ENCODE measurements at places on chromosomes 7 and 10.

DNA sequence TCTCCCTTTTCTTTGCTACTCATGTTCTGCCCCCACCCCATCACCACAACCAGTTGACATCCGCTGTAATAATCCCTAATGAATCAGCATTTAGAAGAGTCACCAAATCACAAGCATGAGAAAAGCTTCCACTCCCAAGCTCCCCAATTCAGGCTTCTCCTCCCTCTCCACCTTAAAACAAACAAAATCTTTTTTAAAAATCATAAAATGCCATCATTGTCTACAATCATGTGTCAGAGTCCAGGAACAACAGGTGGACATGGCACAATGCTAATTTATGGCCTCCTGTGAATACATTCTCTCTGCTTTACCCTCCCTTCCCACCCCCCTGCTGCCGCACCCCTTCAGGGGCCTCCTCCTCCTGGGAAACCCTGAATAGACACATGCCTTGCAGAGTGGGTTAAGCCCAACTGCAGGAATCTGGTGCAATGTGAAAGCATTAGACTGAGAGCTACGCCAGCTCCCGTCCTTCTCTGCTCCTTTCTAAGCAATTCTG lies 3.7 kb downstream of the LRRC4 start:
- DNase-seq: no peak

DNA sequence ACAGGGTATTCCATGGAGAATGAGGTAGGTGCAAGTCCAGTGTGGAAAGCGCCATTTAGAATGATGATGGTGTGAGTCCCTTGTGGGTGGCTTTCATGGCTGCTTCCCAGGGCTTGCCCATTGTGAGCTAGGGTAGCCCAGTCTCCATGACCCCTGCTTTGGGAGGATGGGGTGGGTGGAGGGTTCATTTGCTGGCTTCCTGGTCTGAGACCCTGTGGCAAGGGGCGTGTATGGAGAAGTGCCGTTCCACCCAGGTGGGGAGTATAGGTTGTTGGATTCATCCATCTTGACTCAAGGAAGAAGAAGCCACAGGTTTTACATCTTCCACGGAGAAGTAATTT lies 27.7 kb downstream of the CCM2 start:
- no peak for DNase-seq

GRCh38 chr7:422886-423225 lies 96.8 kb downstream of the PDGFA start:
- DNase-seq: no peak

- DNase-seq: no peak
Measured at GRCh38 chr7:136953386-136953785, 84.9 kb downstream of the CHRM2 start.

DNA sequence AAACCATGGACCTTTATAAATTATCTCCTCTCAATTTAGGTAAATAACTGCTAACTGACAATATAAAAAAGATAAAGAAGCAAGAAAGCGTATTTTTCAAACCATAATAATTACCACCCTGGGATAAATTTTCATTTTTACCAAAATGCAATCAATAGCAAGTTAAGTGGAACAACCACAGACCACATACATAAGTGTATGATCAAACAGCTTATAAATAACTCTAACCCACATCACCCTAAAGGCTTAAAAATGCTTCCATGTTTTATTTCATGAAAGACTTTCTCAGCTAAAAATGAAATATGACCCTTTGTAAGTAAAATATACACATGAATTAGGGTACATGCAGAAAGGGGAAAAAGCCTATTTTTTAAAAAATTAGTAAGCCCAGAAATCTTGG lies 156.5 kb downstream of the SGMS1 start:
- no peak for DNase-seq

DNA sequence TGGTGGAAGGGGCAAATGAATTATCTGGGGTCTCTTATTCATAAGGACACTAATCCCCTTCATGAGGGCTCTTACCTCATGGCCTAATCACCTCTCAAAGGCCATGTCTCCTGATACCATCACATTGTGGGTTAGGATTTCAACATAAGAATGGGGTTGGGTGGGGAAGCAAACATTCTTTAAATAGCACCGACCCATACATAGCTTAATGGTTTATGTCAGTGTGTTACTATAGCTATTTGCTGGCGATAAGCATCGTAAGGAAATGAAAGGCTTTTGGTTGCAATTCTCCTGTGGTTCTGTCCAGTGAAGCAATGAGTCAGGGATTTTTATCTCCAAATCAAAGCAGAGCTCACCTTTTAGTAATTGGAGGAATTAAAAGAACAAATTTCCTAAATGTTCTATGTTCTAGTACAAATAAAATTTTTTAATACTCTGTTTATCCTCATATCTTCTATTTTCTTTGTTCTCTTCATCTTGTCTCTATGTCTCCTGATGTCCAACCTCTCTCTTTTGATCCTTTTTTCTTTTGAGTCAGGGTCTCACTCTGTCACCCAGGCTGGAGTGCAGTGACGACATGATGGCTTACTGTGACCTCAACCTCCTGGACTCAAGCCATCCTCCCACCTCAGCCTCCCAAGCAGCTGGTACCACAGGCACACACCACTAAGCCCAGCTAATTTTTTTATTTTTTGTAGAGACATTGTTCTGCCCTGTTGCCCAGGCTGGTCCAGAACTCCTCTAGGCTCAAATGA lies 57.0 kb upstream of the GLCCI1 start:
- no peak for DNase-seq

- no peak for DNase-seq
Measured at GRCh38 chr7:16070806-16071205, 350.5 kb downstream of the CRPPA start.

DNA sequence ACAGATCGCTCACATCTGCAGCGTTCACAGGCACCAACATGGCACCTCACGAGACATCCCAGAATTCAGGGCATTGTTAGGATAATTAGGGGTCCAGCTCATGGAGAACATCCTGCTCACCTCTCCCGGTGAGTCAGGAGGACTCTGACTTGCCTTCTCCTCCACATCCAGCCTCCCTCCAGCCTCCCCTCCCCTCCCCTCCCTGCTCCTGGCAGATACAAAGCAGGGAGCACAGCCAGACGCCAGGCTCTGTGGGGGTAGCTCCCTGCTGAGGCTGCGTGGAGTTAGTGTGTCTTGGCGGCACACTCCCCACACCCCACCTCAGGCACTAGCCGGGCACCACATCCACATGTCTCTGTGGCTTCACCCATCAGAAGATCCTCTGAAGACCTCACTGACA lies 320.6 kb downstream of the CXCL12 start:
- DNase-seq: no peak

GRCh38 chr7:38169847-38170246 lies 8.2 kb upstream of the STARD3NL start:
- peak; percentile 86 for DNase-seq

DNA sequence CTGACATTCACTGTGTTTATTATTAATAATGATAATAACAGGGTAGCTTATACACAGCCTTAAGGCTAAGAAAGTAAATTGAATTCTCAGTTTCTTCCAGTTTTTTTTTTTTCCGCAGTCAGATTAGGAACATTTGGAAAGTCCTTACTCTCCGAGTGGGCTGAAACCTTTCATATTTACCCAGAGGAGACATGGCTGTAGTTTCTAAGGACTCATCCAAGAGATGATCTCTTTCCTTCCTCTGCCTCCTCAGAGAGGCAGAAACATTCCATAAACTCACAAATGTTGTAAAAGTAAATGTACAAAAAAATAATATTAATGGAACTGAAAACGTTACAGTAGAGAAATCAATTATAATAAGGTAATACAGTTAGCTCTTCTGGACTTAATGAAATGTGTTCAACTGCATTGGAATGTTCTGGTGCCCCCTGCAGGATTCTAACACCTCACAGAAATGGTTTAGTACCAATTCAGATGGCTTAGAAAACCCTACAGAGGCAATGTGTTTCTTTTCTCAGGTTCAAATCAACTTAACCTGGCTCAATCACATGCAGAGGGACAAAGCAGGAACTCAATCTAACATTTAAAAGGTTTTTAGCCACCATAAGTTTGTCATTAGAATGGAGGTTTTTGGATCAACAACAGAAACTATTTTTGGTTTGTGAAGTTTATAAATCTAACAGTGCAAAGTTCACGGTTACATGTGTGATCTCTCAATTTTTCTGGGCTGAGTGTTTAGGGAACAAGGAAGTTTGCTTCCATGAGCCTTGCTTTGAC lies 71.7 kb downstream of the ICA1 start:
- peak; percentile 66 for DNase-seq

- no peak for DNase-seq
Measured at GRCh38 chr10:103534621-103535498, 41.4 kb downstream of the NEURL1 start.

DNA sequence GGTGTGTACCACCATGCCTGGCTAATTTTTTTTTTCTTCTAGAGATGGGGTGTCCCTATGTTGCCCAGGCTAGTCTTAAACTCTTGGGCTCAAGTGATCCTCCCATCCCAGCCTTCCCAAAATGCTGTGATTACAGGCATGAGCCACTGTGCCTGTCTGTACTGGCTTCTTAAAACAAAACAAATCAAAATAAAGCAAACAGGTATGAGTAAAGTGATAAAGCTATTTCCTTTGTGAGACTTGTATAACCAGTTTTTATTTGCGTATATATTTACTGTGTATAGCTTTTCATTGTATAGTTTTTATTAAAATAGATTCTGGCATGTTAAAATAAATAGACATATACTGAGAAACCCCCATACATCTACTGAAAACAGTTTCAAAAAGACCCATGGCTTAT lies 14.3 kb downstream of the LCOR start:
- DNase-seq: no peak

DNA sequence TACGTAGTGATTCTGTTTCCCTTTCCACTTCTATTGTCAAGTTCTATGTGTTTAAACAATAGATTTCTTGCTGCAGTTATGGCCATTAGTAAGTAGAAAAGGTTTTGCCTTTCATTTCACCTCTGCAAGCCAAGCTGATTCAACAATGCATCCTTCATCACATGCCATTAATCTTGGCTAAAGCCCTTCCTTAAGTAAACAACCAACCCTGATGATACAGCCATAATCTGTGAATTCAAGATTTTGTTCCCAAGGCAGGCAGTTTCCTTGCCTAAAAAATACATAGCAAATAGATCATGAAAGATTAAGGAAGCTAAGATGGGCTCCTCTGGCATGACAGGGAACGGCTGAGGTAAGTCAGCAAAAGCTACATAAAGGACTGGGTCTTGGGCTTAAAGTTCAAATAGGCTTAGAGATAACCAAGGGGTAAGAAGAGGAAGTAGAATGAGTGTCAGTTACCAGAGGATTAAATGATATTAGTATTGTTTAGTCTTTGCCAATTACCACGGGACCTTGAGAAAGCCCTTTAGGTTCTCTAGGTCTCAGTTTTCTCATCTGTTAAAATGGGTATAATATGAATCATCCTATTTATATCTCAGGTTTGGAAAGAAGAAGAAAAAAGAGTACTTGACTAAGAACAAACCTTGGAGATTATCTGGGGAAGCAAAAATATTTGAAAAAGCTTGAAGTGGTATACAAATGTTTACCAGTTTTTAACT lies 35.9 kb upstream of the ANK3 start:
- DNase-seq: no peak

DNA sequence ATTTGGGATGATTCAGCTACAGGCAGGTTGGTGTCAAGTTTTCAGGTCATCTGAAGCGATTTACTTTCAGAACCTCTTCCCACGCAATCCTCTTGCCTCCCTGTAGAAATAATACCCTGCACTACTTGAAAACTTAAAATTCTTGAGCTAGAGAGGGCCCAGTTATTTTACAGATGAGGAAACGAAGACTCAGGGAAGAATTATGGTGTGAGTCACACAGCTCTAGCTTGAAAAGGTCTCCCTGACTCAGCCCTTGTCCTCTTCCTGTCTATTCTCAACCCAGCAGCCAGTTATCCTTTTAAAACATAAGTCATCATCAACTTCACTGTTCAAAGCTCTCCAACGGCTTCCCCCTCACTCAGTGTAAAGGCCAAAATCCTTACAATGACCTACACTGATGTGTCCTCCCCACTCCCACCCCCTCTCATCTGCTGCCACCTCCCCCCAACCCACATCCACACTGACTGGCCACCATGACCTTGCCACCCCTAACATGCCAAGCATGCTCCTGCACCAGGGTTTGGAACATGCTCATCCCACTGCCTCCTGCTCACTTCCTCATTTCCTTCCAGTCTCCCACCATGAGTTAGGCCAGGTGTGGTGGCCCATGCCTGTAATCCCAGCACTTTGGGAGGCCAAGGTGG lies 3.4 kb downstream of the DNMBP start:
- peak; percentile 78 for DNase-seq

GRCh38 chr10:11678074-11678793 lies 63.9 kb upstream of the ECHDC3 start:
- peak; percentile 83 for DNase-seq
